ENCODE measurements at places on chromosomes 1 and 21.

GRCh38 chr1:209522826-209523225, 60.7 kb upstream of the CAMK1G start:
- H3K27me3 ChIP-seq: peaks cover 11% of the 10 kb centered on the region
- no peak overlapping the region for H3K27ac ChIP-seq
- no peak for DNase-seq
- no peak overlapping the region for H3K4me3 ChIP-seq
- no peaks in the 10 kb centered on the region for H3K4me1 ChIP-seq
- no peaks in the 10 kb centered on the region for H3K36me3 ChIP-seq

- no peak overlapping the region for H3K4me3 ChIP-seq
- no peak for DNase-seq
Measured at GRCh38 chr1:72186733-72187307, 95.5 kb downstream of the NEGR1 start.

DNA sequence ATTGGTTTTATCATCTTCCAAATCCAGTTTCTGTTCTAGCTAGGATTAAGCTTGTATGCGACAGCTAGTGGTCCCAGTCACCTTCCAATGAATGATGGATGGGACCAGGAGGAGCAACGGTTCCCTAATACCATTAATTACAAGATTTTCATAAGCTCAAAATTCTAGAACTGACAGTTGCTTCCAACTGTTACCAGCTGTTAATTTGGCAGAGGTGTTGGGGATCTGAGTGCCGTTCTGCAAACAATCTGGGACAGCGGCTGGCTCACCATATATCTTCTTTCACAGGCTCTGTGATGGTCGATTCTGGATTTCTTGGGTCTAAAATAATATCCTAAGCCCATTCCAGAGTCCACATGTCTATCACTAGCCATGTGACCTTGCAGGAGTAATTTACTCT, 34.5 kb upstream of the RALGPS2 start:
- H3K4me1 ChIP-seq: peaks cover 24% of the 10 kb centered on the region
- no peaks in the 10 kb centered on the region for H3K27me3 ChIP-seq
- no peak overlapping the region for H3K4me3 ChIP-seq
- no peak overlapping the region for H3K27ac ChIP-seq

DNA sequence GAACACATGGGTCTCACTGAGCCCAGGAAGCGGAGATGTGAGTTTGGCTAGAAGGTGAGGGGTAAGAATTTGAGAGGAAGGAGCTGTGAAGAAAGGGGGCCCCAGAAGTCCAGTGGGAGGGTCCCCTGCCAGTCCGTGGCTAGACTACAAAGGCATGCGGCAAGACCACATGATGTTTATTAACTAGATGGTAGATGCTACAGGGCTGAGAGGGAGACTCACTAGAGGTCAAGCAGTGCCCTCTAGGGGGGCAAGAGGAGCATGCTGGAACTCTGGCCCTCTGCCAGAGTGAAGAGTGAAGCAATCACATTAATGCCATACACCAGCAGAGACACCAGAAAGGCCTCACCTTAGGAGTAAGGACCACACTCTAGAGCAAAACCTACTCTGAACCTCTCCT, 12.2 kb downstream of the KIAA0319L start:
- peaks cover 69% of the 10 kb centered on the region for H3K36me3 ChIP-seq
- H3K4me3 ChIP-seq: no peak overlapping the region
- no peaks in the 10 kb centered on the region for H3K27me3 ChIP-seq
- no peak for DNase-seq
- H3K4me1 ChIP-seq: peaks cover 26% of the 10 kb centered on the region

- H3K4me1 ChIP-seq: peaks cover 21% of the 10 kb centered on the region
- H3K36me3 ChIP-seq: no peaks in the 10 kb centered on the region
- H3K27ac ChIP-seq: no peak overlapping the region
- no peak overlapping the region for H3K4me3 ChIP-seq
- H3K27me3 ChIP-seq: no peaks in the 10 kb centered on the region
- no peak for DNase-seq
Measured at GRCh38 chr21:42503711-42504110, 7.7 kb upstream of the RSPH1 start.

- H3K27me3 ChIP-seq: no peaks in the 10 kb centered on the region
- no peak overlapping the region for H3K27ac ChIP-seq
- no peak for DNase-seq
- no peaks in the 10 kb centered on the region for H3K36me3 ChIP-seq
- H3K4me3 ChIP-seq: no peak overlapping the region
Measured at GRCh38 chr1:59412718-59413326, 115.9 kb downstream of the FGGY start.
